ENCODE measurements at places on chromosomes 1 and 21.

DNA sequence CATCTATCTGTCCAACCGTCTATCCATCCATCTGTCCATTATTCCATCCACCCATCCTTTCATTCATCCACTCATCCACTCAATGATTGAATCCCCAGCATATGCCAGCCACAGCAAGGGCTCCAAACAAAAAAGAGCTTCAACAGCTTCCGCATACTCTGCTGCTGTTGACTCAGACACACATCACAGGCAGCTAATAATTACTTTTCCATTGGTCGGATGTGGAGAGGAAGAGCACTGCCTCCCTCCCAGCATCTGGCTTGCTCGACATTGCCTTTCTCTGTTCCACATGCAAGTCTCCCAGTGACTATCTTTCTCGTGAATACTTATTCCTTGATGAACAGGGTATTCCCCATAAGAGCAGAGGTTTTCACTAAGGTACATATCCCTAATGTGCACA lies 176.5 kb downstream of the HIVEP3 start:
- no peak for DNase-seq

DNA sequence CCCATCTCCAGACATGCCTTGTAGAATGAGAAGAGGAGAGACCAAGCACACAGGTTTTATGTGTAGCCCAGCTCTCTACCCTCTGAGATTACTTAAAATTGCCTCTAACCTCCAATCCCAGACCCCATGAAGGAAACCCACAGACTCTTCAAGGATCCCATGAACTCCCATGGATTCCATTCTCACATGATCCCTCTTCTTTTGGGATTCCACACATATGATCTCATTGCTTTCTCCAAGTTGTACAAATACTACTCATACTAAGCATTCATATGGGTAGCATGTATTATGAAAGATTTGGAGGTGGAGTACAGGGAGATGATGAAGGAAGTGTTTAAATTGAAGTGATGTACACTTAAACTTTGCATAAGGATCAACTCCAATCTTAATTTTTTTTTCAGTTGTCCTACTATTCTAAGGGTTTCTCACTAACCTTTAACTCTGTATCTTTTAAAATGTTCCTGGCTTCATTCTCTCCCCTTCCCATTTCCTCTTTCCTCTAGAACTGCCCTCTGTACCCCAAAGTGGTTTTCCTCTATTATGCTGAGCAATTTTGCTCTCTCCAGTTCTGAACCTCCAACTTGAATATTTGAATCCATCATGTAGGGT lies 41.6 kb downstream of the MFSD2A start:
- DNase-seq, result no peak

- DNase-seq, result no peak
Measured at GRCh38 chr1:55064071-55064581, 24.8 kb downstream of the PCSK9 start.

GRCh38 chr21:28781602-28782276 lies 210.9 kb downstream of the LTN1 start:
- no peak for DNase-seq

DNA sequence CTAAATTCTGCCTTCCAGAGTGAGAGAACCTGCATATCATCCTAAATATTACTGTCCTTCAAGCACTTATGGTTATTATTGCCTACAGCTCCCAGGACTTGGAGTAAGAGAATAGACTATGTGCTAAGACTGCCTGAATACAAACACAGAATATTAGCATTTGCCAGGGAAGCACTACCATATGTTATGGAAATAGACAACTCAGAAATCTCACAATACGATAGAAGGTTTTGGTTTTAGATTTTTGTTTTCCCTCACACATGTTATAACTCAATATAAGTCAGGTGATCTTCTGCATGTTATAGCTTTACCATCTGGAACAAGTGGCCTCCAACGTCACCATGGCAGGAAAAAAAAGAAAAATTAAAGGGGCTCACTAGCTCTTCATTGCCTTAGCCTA lies 413.9 kb downstream of the LRRIQ3 start:
- DNase-seq, result no peak

DNA sequence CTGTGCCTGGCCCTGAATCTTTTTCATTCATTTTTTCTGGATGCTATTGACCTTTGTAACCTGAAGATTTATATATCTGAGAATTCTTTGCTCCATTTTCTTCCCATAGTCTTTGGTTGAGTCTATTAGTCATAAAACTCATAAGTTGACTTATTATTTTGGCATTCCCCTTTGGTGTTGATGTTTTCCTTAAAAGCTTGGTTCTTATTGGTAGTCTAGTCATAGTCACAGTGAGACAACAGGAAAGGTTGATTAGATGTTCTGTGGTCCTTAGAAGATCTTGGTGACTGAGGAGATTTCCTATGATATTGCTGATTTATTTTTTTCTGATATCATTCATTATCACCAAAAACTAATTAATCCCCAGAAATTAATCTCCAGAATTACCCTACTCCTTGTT lies 86.2 kb downstream of the PTPRC start:
- DNase-seq, result no peak

All from left renal cortex interstitium (tissue), 4 donors.